ENCODE measurements at places on chromosomes 5 and 9.
A peak's percentile ranks its signal among the peaks of the same experiment; 100 is the strongest.

DNA sequence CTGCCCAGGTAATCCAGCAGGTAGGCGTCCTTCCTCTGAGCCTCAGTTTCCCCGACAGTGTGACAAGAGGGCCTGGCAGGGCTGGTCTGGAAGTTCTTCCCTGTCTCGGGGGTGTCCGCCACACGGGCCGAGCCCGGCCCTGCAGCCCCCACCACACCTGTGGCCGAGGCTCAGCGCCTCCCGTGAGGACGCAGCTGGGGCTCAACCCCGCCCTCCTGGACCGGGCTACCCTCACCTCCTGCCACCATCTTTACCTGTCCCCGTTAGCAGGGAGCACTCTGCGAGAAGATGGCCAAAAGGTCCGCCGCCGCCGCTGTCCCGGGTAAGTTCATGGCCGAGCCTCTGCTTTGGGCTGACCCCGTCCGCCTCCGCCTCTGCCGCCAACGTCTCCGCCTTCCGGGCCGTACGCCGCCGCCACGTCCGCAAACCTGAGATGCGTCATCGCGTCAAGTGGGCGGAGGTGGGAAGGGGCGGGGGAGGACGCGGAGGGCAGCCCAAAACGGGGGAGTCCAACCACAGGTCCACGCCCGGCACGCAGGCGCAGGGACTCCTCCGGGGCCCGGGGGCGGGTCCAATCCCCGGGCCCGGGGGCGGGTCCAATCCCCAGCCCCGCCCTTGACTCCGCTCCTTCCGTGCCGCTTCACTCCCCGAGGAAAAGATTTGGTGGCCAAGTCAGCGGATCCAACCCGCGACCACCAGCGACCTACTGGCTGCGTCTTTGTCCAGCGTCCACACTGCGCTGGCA, at the start of gene LYSMD3:
TSS of gene LYSMD3 (minus strand) at position 391 of the 745 bp plus-strand sequence. CDS start 4,295 bp downstream, outside the sequence.
- peak; percentile 99 for DNase-seq

DNA sequence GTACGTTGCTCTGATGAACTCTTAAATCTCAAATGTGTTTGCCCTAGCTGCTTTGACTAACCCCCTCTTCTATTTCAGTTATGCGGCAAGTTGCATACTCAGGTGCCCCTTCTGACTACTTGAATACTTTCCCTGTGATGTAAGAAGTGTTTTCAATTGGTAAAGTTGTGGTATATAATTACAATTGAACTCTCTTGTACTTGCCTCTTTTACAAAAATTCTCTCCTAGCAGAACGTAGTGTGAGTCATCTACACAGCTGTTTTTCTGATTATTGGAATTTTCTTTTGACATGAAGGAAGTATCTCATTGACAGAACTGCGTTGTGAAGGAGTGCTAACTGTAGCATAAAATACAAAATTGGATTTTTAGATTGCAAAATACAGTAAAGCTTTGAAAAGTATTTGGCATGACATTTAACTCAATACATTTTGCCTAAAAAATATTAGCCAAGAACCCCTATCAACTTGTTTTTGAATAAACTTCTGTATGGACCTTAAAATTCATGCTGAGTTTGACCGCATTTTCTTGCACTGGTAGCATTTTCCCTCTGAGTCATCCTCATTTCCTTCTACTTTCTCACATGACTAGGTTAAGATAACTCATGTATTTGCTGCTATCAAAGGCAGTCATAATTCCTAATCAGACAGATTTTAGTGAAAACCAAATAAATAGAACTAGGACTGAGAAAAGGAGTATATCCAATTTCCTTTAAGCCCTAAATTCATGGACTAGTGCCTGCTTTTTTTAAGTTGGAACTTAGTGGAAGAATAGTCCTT, 6.3 kb downstream of the CRHBP start:
- DNase-seq, result no peak

DNA sequence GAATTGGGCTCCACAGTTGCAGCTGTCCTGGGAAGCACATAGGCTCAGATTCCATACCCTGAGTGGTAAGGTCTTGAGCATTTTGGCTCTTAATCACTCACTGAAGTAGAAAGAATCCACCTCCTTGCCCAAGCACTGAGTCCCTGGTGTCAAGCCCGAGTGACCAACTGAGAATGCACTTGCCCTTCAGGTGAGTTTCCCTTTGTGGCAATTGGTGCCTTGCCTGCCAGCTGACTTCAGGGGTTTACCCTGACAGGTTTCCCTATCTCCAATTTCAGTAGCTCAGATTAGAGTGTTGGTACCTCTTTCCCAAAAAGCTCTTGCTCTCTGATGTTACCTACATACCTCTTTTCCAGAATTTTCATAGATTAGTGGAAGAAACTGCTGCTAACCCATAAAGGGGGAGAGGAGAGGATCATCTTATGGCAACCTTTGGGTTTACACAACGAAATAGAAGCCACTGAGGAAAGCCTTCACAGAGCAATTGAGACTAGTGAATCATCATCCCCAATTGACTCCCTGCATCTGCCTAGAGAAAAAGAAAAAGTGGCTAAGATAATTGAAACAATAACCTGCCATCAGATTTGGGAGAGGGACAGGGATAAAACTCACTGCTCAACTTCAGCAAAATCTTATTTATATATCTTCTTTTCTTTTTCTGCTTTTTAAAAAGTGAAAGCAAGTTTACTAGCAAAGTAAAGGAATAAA, 48.6 kb downstream of the CCL28 start:
- DNase-seq, result no peak

GRCh38 chr5:63963080-63963735, 963 bp upstream of the HTR1A start:
- DNase-seq, result peak; percentile 48

- no peak for DNase-seq
These were observed 58.6 kb upstream of the GARNL3 start for GRCh38 chr9:127205952-127206351.

DNA sequence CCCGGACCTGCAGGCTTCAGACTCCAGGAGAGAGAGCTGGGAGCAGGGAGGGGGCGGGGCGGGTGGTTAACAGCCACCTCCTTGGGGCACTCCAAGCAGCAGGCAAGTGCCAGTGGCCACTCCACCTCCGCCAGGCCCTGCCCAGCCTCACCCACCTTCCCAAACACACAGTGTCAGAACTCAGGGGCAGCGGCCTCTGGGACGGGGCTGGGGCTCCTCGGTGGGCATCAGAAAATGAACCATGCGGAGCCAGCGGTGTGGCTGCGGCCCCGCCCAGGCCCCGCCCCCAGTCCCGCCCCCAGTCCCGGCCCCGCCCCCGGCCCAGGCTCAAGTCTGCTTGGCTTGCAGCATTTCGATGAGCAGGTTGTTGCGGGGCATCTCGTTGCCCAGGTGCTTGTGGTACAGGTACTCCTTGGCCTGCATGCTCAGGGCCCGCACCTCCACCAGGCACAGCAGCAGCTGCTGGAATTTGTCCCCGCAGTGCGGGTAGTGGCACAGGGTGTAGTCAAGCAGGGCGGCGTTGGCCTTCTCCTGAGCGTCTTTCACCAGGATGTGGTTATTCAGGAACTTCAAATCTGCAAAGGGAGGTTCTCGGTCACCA, 24.7 kb downstream of the NR5A1 start:
- peak; percentile 79 for DNase-seq

DNA sequence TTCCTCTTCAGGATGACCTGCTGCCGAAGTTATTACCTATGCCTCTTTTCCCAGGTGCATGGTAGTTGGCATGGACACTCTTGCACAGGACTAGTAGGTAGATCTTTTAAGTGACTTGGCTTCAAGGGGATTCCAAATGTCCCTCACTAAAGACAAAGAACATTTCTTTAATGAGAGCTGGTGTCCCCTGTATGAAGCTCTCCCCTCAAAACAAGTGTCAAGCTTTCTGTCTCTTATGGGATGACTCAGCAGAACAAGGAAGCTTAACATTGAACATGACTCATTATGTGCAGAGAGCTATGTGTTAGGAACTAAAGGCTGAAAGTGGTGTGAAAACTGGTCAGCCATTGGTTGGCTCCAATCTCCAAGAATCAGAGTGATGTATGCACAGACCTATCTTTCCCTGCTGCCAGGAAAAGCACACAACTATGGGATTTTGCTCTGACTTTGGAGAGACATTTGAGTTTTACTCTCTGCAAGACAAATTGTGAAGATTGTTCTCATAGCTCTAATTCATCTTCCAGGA, 120.5 kb downstream of the PRDM6 start:
- DNase-seq, result no peak

DNA sequence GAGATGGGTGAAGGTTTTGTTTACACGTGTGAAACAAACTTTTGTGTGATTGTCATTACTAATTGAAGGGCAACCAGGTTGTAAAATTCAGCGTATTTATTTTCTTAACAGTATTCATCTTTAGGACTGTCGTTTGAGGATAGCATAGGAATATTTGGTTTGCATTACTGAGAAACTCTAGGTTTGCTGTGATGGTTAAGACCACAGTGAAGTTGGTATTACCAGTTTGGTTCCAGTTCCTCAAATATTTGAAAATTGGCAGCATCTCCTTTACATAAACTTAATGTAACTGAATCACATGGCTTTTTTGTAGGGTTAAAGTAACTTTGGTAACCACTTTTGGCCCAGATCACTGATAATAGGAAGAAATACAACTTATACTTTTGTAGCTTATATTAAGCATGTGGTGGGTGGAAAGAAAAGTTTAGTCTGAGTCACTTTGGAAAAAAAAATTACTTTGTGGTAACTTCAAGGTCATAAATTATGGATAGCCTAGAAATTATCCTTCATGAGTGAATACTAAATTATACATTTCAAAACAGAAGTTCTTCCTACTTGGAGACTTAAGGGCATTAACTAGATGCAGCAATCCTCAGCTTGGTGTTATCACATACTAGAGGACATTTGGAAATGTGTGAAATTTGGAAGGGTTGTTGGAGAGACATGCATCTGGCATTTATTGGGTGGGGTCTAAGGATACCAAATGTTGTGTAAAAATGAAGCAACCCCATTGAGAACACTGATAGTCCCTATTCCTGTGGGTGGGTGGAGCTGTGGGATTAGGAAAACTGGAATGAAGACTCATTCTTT, 33.9 kb downstream of the G3BP1 start:
- DNase-seq, result no peak

DNA sequence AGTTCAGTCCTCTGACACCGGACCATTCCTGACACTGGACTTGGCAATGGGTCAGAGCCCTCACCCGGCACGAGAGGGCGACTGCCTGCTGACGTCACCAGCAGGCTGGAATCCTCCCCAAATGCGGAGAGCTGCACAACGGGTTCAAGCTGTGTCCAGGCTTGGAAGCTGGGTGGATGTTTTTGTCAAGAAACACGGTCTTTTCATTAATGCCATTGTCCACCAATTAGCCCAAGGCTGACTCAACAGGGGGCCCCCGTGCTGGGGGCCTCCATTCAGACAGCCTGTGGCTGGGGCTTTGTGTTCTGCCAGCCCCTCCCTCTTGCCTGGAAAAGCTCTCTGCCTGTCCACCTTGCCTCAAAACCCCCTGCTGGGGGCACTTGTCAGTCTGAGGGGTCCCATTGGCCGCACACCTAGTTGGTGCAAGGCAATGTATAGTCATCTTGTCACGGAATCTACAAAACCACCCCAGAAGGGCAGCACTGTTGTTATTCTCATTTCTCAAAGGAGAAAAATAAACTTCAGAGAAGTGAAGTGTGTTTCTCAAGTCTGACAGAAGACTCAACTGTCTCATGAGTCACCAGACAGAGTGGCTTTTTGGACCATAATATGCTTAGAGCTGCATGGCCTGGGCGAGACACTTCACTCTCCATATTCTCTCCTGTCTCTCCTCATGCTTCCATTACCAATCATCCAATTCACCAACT, 24.6 kb downstream of the NDUFA8 start:
- DNase-seq, result no peak

- DNase-seq, result no peak
These were observed 30.2 kb downstream of the CACNA1B start for GRCh38 chr9:137907776-137908175.

DNA sequence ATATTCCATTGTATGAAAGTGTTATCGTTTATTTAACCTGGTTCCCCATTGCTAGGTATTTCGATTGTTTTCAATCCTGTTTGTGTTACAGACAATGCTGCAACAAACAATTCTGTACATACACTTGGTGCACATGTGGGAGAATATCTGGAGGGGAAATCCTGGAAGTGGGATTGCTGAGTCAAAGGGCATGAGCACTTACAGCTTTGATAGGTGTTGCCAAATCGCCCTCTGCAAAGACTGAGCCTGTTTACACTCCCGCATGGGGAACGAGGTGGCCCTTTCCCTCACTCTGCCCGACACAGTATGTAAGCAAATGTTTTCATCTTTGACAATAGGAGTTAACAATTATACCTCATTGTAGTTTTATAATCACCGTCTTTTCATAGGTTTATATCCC, 66.2 kb downstream of the PDE6A start:
- DNase-seq, result no peak

GRCh38 chr9:130159915-130160670, 12.1 kb upstream of the NCS1 start:
- no peak for DNase-seq

DNA sequence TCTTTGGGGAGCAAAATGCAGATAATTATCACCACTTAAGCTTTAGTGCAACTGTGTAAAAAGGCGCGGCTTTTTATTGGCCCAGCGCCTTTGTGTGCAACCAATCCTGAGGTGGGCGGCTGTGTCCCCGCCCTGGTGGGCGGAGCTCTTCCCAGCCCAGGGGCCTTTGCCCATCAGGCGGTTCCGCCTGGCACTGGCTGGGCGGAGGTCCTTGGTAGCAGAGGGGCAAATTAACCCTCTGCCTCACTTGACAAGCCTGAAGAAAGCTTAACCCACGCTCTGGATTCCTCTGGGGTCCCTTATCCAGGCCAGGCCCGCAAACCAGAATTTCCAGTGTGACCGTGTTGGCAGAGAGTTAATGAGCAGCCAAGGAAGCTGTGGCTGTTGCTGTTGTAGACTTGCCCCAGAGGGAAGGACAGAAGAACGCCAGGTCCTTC, 12.8 kb upstream of the NIPAL4 start:
- no peak for DNase-seq

DNA sequence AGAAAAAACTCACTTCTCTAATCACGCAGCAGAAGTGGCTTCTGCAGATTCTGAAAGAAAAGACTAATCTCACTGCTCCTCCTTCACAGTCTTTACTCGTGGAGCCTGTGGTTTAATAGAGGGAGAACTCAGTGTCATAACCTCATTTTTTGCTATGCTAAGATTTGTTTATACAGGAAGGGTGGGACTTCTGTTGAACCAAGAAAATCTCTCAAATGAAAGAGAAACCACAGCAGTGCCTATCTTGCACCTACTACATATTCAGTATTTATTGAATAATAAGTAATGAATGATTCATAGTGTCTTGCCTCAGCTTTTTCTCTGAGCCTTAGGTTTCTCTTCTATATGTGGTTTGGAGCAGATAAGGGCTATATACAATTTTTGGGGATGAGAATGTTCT, 136.1 kb upstream of the DMAC1 start:
- DNase-seq, result no peak

- no peak for DNase-seq
These were observed 52.3 kb upstream of the ZSWIM6 start for GRCh38 chr5:61279725-61280124.

DNA sequence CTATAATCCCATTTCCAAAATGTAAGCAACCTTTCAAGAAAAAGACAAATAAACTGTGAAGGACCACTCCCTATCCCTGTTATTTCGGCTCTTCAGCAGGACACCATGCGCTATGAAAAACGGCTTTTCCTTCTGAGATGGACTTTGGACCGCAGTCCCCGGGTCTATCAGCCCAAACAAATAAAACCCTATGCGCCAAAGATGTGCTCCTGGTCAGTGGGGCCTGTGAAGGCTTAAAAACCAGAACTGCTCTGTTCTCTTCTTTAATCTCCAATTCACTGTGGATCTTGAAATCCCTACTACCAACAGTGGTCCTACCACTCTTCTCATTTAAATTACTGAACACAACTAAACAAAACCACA, 33.3 kb downstream of the RAPGEF1 start:
- no peak for DNase-seq

GRCh38 chr5:31214229-31214628, 20.7 kb downstream of the CDH6 start:
- no peak for DNase-seq

GRCh38 chr5:146628950-146629349, 113.0 kb upstream of the GPR151 start:
- DNase-seq, result no peak

- DNase-seq, result no peak
These were observed 1.9 kb downstream of the SPRY4 start for GRCh38 chr5:142322747-142323479.

Data from HEK293T (cell line).